ENCODE measurements at places on chromosomes 7 and 10.

GRCh38 chr10:65501259-65501658 lies 1424.6 kb upstream of the LRRTM3 start:
- no peak overlapping the region for H3K27ac ChIP-seq
- H3K27me3 ChIP-seq: no peaks in the 10 kb centered on the region
- H3K36me3 ChIP-seq: no peaks in the 10 kb centered on the region
- DNase-seq: no peak
- no peak overlapping the region for H3K4me3 ChIP-seq
- H3K4me1 ChIP-seq: no peaks in the 10 kb centered on the region

DNA sequence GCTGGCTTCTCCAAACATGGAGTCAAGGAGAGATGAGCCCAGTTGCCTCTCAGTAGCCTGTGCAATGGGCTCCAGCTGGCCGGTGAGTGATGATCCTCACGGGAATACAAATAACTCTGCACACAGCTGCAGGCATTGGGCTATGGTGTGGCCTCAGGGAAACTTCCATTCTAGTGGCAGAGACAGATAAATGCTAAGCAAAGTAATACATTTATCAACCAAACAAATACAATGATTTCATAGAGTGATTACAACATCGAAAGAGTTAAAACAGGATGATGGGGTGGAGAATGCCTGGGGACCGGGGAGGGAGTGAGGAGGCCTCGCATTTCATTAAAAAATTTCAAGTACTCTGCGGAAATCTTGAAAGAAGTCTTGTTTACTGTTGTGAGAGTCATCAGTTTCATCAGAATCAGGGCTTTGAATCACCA lies 15.0 kb upstream of the AKR1B1 start:
- no peaks in the 10 kb centered on the region for H3K27me3 ChIP-seq
- no peak overlapping the region for H3K4me3 ChIP-seq
- DNase-seq: peak; percentile 61
- no peak overlapping the region for H3K27ac ChIP-seq

- no peak overlapping the region for H3K27ac ChIP-seq
- no peaks in the 10 kb centered on the region for H3K27me3 ChIP-seq
- no peak for DNase-seq
- H3K36me3 ChIP-seq: no peaks in the 10 kb centered on the region
Measured at GRCh38 chr10:121033366-121033765, 182.2 kb downstream of the WDR11 start.

- H3K27me3 ChIP-seq: no peaks in the 10 kb centered on the region
- no peak for DNase-seq
- no peak overlapping the region for H3K4me3 ChIP-seq
- H3K27ac ChIP-seq: no peak overlapping the region
- no peaks in the 10 kb centered on the region for H3K36me3 ChIP-seq
- H3K4me1 ChIP-seq: no peaks in the 10 kb centered on the region
Measured at GRCh38 chr7:8443576-8444467, 10.4 kb downstream of the NXPH1 start.

Measured in fibroblast of lung (primary cell).